ENCODE measurements at places on chromosomes 7 and 10.

- peaks cover 3% of the 10 kb centered on the region for H3K27me3 ChIP-seq
- no peaks in the 10 kb centered on the region for H3K36me3 ChIP-seq
- H3K4me1 ChIP-seq: peaks cover 8% of the 10 kb centered on the region
- no peak overlapping the region for H3K4me3 ChIP-seq
- no peak overlapping the region for H3K27ac ChIP-seq
These were observed 119.4 kb downstream of the DYNC2I1 start for GRCh38 chr7:158975526-158976467.

DNA sequence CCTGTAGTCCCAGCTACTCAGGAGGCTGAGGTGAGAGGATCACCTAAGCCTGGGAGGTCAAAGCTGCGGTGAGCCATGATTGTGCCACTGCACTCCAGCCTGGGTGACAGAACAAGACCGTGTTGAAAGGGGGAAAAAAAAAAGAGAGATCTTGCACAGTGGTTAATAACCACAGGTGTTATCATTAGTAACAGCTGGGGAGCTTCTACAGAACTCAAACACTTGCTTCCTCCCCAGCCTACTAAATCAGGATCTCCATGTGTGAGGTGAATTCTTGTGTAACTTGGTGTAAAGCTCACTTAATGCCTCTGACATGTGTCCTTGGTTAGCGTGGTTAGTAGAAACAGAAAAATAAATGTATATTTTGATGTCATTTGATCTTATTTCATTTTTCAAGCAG is 43.9 kb upstream of the BMS1 start:
- H3K27ac ChIP-seq: no peak overlapping the region
- no peaks in the 10 kb centered on the region for H3K27me3 ChIP-seq
- no peaks in the 10 kb centered on the region for H3K36me3 ChIP-seq
- no peak overlapping the region for H3K4me3 ChIP-seq
- DNase-seq: no peak

- H3K36me3 ChIP-seq: peaks cover 18% of the 10 kb centered on the region
- no peak overlapping the region for H3K27ac ChIP-seq
- DNase-seq: no peak
- peaks cover 22% of the 10 kb centered on the region for H3K4me1 ChIP-seq
- no peak overlapping the region for H3K4me3 ChIP-seq
These were observed 73.7 kb upstream of the PPIF start for GRCh38 chr10:79273604-79274003.

DNA sequence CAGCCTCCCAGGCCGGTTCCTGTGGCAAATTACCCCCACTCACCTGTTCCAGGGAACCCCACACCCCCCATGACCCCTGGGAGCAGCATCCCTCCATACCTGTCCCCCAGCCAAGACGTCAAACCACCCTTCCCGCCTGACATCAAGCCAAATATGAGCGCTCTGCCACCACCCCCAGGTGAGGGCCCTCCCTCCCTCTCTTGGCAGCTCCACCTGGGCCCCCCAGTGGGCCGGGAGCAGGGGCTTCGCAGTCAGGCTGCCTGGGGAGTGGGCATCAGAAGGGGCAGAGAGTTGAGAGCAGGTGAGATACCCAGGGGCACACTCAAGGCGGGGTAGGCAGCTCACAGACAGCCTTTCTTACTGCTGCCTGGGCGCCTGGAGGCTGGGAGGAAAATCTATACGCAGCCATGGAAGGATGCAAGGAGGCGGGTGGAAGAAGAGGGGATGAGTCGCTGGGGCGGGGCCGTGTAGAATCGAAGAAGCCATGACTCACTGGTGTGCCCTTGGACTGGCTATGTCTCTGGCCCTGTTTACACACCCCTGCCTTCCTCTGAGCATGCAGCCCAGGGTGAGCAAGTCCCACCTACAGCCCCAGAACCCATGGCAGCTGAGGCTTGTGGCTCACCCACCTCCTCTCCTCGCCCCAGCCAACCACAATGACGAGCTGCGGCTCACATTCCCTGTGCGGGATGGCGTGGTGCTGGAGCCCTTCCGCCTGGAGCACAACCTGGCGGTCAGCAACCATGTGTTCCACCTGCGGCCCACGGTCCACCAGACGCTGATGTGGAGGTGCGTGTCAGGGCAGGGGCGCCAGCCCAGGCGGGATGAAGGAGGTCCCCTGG is 48.6 kb upstream of the PPIF start:
- H3K4me1 ChIP-seq: peaks cover 23% of the 10 kb centered on the region
- no peak for DNase-seq
- H3K4me3 ChIP-seq: no peak overlapping the region
- no peaks in the 10 kb centered on the region for H3K27me3 ChIP-seq

DNA sequence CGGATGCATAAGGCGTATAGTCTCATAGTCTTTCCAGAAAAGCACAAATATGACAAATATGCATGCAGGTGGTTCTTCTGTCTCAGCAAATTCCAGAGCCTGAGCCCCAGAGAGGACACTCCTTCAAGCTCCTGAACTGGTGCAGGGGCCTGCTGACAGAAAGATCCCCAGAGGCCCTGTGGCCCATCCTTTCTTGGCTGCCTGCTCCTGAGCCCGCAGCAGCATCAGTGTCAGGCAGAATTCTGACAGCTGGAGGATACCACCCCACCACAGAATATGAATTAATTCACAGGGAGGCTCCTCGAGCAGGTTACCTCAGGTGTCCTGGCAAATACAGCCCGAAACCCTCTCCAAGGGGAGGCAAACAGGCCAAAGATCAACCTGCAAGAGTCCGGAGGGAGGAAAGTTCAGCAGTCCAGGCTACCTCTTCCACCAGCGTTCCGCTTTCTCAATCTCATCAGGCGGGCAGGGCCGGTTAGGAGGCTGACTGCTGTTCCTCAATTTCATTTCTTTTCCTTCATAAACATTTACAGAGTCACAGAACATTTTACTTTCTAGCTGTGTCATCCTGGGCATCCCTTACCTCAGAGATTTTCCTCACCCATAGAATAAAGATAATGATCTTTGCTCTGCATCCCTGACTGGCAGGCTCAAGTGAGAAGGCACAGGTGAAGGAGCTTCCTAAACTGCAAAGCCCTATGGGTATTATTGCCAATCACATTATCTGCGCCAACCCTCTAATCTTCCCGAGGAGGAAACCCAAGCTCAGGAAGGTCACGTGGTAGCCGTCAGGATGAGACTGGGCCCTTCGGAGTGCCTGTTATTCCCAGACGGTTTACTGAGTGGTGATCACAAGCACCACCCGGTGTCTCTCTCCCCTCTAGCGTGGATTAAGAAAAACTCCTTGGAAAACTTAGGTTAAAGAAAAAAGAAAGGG is 1.4 kb downstream of the DNAJB12 start:
- peaks cover 31% of the 10 kb centered on the region for H3K4me1 ChIP-seq
- peak overlapping the region; percentile 99 for H3K4me3 ChIP-seq
- peaks cover 13% of the 10 kb centered on the region for H3K36me3 ChIP-seq
- H3K27me3 ChIP-seq: no peaks in the 10 kb centered on the region
- DNase-seq: no peak

DNA sequence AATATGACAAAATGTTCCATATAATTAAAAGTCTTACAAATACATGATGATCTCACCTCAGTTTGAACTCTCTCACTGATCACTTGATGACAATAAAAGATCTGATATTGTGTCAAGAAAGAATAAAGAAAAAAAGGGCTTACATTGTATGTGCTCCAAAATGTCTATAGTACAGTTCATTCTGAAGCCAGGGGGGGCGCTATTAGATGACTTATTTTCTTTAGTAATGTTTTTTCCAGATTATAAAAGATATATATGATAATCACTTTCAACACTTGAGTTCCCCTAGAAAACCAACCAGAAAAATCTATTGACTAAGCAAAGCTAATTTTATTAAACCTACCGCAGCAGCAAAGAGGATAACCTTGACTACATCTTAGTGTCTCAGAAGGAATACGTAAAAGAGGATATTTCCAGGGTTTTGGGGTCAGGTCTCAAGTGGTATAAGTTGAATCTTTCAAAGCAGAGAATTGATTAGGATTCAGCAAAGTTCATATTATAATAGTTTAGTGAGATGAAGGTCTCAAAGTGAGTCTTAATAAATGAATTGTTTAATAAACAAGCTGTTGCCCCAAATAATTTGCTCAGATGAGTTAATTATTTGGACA is 55.8 kb downstream of the PTN start:
- H3K4me1 ChIP-seq: peaks cover 3% of the 10 kb centered on the region
- no peak overlapping the region for H3K4me3 ChIP-seq
- H3K36me3 ChIP-seq: peaks cover 6% of the 10 kb centered on the region
- no peaks in the 10 kb centered on the region for H3K27me3 ChIP-seq

- H3K4me3 ChIP-seq: no peak overlapping the region
- no peak for DNase-seq
- no peak overlapping the region for H3K27ac ChIP-seq
- H3K36me3 ChIP-seq: no peaks in the 10 kb centered on the region
- peaks cover 20% of the 10 kb centered on the region for H3K4me1 ChIP-seq
- no peaks in the 10 kb centered on the region for H3K27me3 ChIP-seq
These were observed 57.0 kb downstream of the CHST3 start for GRCh38 chr10:72020914-72021809.

DNA sequence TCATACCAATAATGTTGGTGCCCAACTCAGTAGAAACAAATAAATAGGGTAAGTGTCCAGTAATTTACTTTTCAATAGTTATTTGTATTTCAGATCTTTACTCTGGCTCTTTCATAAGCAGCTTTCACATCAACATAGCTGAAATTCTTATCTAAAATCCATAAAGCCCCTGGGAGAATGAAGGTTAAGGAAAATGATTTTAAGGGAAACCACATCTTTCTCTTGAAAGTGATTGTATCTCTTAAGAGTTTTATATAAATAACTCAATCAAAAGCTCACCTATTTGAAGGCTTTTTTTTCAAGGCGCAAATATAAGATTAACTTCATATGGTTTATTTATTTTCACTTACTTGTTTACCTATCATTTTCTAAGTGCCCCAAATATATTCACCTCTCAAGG is 324.4 kb downstream of the HGF start:
- no peak overlapping the region for H3K4me3 ChIP-seq
- no peaks in the 10 kb centered on the region for H3K36me3 ChIP-seq
- DNase-seq: no peak

DNA sequence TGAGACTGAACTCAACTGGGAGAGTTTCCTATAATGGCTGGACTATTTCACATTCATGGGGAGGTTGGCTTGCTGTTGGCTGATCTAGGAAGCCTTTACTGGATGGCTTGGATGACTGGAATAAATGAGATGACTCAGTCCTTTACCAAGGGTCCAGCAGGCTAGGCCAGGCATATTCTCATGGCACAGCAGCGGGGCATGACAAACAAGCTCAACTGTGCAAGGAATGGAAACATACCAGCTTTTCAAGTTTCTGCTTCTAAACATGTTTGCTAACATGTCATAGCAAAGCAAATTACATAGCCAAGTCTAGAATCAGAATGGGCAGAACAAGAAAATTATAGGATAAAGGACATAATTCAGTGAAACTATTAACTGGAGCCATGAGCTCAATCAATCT is 46.8 kb upstream of the CRTAC1 start:
- H3K27ac ChIP-seq: no peak overlapping the region
- H3K36me3 ChIP-seq: no peaks in the 10 kb centered on the region
- no peaks in the 10 kb centered on the region for H3K4me1 ChIP-seq
- DNase-seq: no peak
- H3K4me3 ChIP-seq: no peak overlapping the region

DNA sequence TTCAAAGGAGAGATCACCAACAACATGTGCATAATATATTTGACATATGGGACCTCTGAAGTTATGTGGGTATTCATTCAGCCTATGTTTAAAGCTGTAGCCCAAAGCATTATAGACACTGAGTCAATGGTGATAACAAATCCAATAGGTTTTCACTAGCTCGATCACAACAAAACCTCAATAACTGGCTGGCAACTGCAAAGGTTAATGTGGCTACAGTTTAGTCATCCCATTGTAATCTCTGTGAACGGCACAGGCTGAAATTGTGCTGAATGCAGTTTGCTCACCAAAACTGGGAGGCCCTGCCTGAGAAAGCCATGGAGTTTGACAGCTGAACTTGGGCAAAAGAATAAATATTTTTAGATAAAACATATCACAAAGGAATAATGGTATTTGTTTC is 152.4 kb upstream of the ADO start:
- no peaks in the 10 kb centered on the region for H3K4me1 ChIP-seq
- no peaks in the 10 kb centered on the region for H3K27me3 ChIP-seq
- no peak overlapping the region for H3K4me3 ChIP-seq
- no peaks in the 10 kb centered on the region for H3K36me3 ChIP-seq
- DNase-seq: no peak

GRCh38 chr7:80774843-80775242 is 136.4 kb downstream of the CD36 start:
- peaks cover 10% of the 10 kb centered on the region for H3K4me1 ChIP-seq
- no peaks in the 10 kb centered on the region for H3K27me3 ChIP-seq
- DNase-seq: no peak
- peaks cover 13% of the 10 kb centered on the region for H3K36me3 ChIP-seq
- H3K4me3 ChIP-seq: no peak overlapping the region
- no peak overlapping the region for H3K27ac ChIP-seq

DNA sequence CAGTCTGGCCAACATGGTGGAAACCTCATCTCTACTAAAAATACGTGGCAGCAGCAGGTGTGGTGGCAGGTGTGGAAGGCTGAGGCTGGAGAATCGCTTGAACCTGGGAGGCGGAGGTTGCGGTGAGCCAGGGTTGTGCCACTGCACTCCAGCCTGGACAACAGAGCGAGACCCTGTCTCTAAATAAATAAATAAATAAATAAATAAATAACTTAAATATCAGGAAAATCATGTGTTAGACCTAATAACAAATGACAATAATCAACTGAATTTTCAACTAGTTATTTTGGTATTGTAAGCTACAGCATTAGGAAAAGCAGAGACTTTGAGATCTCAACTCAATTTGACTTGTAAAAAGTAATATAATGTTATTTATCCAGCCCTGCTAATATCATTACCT is 9.2 kb downstream of the HERPUD2 start:
- H3K4me1 ChIP-seq: peaks cover 32% of the 10 kb centered on the region
- H3K27me3 ChIP-seq: no peaks in the 10 kb centered on the region
- H3K36me3 ChIP-seq: peaks cover 25% of the 10 kb centered on the region
- no peak overlapping the region for H3K4me3 ChIP-seq
- no peak overlapping the region for H3K27ac ChIP-seq

GRCh38 chr7:98745722-98746318 is 124.0 kb downstream of the TMEM130 start:
- H3K27ac ChIP-seq: no peak overlapping the region
- H3K4me3 ChIP-seq: no peak overlapping the region
- no peak for DNase-seq
- H3K36me3 ChIP-seq: no peaks in the 10 kb centered on the region
- peaks cover 7% of the 10 kb centered on the region for H3K27me3 ChIP-seq
- H3K4me1 ChIP-seq: no peaks in the 10 kb centered on the region

- no peak overlapping the region for H3K27ac ChIP-seq
- no peaks in the 10 kb centered on the region for H3K27me3 ChIP-seq
- H3K4me1 ChIP-seq: peaks cover 5% of the 10 kb centered on the region
- no peak for DNase-seq
- no peak overlapping the region for H3K4me3 ChIP-seq
These were observed 21.5 kb upstream of the PFKFB3 start for GRCh38 chr10:6181249-6181648.

DNA sequence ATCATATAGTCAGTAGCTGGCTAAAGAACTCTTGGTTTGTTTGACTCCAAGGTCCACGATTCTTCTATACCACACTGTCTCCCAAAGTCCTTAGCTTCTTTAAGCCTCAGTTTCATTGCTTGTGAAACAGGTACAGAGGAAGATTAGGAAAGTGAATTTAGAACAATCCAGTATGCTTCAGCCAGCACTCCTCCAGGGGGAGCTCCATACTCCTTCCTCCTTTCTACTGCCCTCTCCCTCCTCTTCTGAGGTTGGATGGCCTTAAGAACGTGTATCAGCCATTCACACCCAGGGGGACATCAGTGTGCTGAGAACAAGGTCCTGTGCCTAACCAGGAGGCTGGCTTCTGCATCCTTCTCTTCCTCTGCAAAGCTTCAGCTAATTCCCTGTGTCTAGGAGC is 54.8 kb upstream of the CALD1 start:
- no peak overlapping the region for H3K4me3 ChIP-seq
- H3K27me3 ChIP-seq: no peaks in the 10 kb centered on the region
- H3K36me3 ChIP-seq: no peaks in the 10 kb centered on the region

GRCh38 chr7:22989643-22990587 is 24.0 kb downstream of the HYCC1 start:
- no peaks in the 10 kb centered on the region for H3K27me3 ChIP-seq
- H3K4me3 ChIP-seq: no peak overlapping the region

Measured in osteocyte (in vitro differentiated cells).